ENCODE measurements at places on chromosomes 16 and 17. TPM values are rescaled to one million over a fixed set of nuclear protein-coding genes. Genes with fewer than 3 reads are reported as not detected.

- H3K27me3 ChIP-seq = no peaks in the 10 kb centered on the region
- DNase-seq = peak; percentile 44
- peak overlapping the region; percentile 53 for H3K27ac ChIP-seq
- H3K36me3 ChIP-seq = no peaks in the 10 kb centered on the region
- peaks cover 37% of the 10 kb centered on the region for H3K4me1 ChIP-seq
Measured at GRCh38 chr16:14301169-14302030, 230.3 kb downstream of the MRTFB start.

DNA sequence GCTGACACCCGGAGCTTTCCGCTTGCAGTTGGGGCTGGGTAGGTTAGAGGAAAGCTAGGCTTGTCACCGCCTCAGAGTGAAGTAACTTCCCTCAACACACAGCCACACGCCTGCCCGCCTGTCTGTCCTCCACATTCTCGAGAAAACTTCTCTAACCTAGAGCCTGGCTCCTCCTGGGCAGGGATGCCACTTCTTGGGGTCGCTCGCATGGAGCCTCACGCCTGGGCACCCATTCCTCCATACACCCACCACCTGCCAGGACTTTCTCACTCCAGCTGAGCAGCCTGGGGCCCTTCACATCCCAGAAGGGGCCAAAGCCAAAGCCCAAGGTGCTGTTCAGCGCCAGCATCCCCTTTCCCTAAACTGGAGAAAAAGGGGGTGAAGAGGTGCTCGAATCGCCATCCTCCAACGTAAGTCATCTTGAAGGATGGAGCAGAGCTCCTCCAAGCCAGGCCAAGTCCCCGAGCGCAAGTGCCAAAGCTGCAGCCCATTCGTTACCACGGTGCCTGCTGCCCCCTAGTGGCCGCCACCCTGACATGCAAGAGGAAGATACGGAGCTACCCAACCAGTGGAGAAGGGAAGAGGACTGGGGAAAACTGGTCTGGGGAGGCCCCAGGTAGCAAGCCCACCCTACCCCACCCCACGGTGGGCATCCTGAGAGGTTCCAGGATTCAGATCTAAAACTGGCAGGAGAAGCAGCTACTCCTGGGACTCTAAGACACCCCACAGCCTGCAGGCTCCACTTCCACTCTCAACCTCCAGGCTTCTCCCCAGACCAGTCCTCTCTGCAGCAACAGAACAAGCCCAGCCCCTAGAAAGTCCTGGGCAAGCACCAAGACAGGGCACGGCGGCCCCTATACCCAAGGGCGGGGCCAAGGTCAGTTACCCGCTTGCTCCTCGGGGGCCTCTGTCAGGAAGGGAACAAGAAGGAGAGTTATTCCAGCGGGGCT lies 63.1 kb downstream of the MYO18A start:
- no peaks in the 10 kb centered on the region for H3K27me3 ChIP-seq
- peaks cover 11% of the 10 kb centered on the region for H3K4me1 ChIP-seq
- no peak overlapping the region for H3K27ac ChIP-seq
- H3K36me3 ChIP-seq = peaks cover 79% of the 10 kb centered on the region

- no peak overlapping the region for H3K4me3 ChIP-seq
- H3K27me3 ChIP-seq = no peaks in the 10 kb centered on the region
- H3K4me1 ChIP-seq = peaks cover 52% of the 10 kb centered on the region
- H3K36me3 ChIP-seq = no peaks in the 10 kb centered on the region
- peak; percentile 47 for DNase-seq
Measured at GRCh38 chr16:89602273-89602951, 11.0 kb upstream of the DPEP1 start.

- no peaks in the 10 kb centered on the region for H3K27me3 ChIP-seq
- peaks cover 15% of the 10 kb centered on the region for H3K4me1 ChIP-seq
- no peak for DNase-seq
- no peaks in the 10 kb centered on the region for H3K36me3 ChIP-seq
- H3K27ac ChIP-seq = no peak overlapping the region
- H3K4me3 ChIP-seq = no peak overlapping the region
Measured at GRCh38 chr17:57002904-57003303, 25.0 kb downstream of the SCPEP1 start.

DNA sequence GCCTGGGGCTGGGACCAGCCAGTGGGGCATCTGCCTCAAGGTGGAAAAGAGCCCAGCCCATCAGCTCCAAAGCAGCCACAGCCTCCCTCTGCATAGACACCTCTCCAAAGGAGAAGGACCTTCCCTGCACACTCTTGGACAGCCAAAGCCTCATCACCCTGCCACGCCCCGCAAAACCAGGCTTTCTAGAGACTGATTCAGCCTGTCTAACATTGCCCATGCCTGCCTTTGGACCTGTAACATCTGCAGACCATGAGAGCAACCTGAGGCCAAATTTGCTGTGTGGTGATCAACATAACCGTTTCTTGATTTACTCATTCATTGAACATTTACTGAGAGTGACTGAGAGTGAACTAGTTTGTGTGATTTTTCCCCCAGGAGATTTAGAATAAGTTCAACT lies 219.7 kb upstream of the HSBP1 start:
- no peaks in the 10 kb centered on the region for H3K4me1 ChIP-seq
- H3K27me3 ChIP-seq = peaks cover 8% of the 10 kb centered on the region
- no peak for DNase-seq
- H3K4me3 ChIP-seq = no peak overlapping the region
- H3K27ac ChIP-seq = no peak overlapping the region
- no peaks in the 10 kb centered on the region for H3K36me3 ChIP-seq

Gene AGRP
- total RNA-seq = not detected

Gene B4GALNT2
- total RNA-seq = 0.04 TPM

Data from K562 (cell line).